GM19239 (cell line): ENCODE measurements at places on chromosomes 5 and 9.

DNA sequence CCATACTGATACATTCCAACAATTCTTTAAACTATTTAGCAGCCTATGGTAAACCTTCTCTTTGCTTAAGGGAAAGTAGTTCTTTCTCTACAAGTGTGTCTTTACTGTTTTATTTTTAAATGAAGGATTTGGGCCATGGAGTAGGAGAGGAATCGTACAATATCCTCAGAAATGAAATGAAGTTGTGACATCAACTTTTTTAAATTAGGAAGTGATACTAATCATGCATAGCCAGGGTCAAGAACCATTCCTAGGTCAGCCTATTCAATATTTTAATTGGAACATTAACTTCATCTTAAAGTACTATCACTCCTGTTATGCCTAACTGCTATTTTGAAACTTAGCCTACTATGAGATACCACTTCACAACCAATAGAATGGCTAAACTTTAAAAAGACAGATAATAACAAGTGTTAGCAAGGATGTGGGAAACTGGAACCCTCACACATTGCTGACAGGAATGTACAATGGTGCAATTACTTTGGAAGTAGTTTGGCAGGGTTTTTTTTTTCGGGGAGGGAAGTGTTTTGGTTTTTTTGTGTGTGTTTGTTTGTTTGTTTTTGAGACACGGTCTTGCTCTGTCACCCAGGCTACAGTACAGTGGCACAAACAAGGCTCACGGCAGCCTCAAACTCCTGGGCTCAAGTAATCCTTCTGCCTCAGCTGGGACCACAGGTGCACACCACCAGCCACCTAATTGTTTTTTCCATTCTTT, 10.7 kb downstream of the AGTPBP1 start:
- no peak for DNase-seq

DNA sequence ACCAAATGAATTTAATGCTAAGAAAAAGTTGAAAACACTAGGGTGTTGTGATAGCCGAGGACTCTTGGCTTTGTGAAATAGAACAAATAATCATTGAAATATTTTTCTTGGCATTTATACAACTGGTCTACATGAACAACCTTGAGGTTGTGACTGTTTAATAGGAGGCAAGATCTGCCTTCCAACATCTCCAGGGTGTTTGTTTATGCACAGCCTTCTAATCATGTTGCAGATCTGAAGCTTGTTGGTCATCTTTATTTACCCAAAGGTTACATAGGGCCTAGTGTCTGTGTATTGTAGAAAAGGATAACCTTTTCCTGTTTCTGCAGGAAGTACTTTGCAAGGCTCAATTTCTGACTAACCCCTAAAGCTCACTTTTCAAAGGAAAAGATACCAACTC, 65.2 kb upstream of the RANBP3L start:
- DNase-seq, result no peak

DNA sequence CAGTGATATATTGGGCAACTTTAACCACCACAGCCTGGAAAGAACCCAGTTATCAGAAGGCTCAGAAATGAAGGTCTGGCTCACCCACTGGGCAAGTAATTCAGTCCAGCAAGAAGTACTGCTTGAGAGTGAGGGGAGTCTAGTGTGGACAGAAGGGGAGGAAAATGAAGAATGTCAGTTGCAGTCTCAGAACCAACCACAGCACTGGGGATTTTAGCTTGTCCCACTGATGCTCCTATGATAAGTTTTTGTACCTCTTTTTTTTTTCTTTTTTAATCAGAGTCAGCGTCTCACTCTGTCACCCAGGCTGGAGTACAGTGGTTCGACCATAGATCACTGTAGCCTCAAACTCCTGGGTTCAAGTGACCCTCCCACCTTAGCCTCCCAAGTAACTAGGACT, 9.4 kb upstream of the CD72 start:
- no peak for DNase-seq

DNA sequence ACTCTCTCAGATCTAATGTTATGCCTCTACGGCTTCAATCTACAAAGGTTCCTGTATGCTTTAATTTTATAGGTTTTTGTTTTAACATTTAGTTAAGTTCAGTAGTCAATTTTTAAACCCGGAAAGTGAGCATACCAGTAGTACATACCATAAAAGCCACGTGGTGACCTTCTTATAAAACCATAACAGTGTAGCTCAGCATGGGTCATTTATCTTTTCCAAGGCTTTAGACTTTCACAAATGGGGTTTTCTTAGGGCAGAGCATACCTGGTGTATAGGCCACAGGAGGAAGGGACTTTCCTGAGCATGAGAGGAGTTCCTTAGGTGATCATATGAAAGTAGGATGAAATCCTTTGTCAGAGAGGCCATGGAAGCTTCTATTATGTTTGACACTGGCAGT, 23.2 kb downstream of the ECM2 start:
- no peak for DNase-seq

GRCh38 chr5:79488058-79488457, 25.9 kb downstream of the HOMER1 start:
- DNase-seq, result no peak

- no peak for DNase-seq
These were observed 13.0 kb downstream of the SLC38A9 start for GRCh38 chr5:55699041-55699688.

DNA sequence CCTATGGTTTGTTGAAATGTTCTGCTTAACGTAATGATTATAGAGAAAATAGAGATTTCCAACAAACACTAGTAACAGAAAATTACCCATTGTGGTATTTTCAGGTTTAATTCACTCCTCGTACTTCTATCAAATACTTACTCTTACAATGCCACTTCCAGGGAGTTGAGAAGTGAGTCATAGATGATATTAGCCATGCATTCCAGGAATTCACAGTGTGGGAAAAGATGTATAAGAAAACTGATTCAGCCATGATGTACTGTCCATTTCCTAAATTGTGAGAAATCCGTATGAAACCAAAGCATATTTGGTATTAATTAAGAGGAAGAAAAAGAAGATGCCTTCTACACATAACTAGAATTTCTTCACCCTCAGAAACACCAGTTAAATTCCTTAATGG, 1854.6 kb upstream of the WWC1 start:
- DNase-seq, result no peak

- no peak for DNase-seq
These were observed 45.7 kb downstream of the DPYSL3 start for GRCh38 chr5:147464211-147464610.

- no peak for DNase-seq
These were observed 48.2 kb upstream of the MTMR12 start for GRCh38 chr5:32360906-32361305.

- DNase-seq, result no peak
These were observed 322 bp upstream of the SH3GL2 start for GRCh38 chr9:17578577-17578910.

DNA sequence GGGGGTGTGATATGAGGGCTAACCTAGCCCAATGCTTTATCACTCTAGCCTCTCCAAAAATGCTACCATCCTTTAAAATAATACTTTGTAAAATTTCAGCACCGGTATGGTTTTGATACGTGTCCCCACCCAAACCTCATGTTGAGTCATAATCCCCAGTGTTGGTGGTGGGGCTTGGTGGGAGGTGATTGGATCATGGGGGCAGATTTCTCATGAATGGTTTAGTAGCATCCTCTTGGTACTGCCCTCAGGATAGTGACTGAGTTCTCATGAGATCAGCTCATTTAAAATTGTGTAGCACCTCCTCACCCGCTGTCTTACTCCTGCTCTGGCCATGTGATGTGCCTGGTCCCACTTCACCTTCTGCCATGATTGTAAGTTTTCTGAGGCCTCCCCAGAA, 35.0 kb upstream of the ANKH start:
- DNase-seq, result no peak

GRCh38 chr9:37187292-37187691, 66.9 kb downstream of the ZCCHC7 start:
- DNase-seq, result no peak

DNA sequence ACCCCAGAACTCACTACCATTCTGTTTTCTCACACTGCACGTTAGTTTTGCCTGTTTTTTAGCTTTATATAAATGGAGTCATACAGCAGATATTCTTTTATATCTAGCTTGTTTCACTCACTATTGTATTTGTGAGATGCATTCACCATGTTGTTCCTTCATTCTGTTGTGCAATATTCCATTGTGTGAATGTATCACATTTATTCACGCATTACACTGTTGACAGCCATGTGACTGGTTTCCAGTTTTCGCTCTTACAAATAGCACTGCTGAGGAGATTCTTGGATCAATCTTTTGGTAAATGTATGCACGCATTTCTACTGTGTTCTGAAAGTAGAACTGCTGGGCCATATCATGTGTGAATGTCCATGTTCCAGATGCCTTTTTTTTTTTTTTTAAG, 6.4 kb upstream of the SNX30 start:
- DNase-seq, result no peak

DNA sequence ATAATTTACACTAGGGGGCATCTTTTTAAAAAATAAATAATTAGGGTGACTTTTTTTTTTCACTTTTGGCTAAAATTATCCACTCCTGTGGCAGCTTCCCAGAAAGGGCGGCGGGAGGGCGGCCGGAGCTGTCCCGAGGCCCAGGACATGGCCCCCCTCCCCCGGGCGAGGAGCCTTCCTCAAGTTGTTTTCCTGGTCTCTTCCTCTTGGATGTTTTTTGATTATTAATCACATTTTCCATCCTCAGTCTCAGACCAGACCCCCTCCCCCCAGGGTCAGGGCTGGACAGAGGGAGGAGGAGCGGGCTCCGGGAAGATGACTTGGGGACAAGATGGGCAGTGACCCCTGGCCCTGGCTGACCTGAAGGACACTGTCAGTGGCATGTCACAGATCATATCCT, 4.7 kb upstream of the CNTFR start:
- DNase-seq, result no peak

GRCh38 chr5:155148694-155149093, 135.1 kb downstream of the KIF4B start:
- DNase-seq, result no peak

GRCh38 chr5:143682246-143682905, 129.6 kb upstream of the HMHB1 start:
- no peak for DNase-seq

- no peak for DNase-seq
These were observed 90.6 kb downstream of the PTCD2 start for GRCh38 chr5:72410688-72411295.

GRCh38 chr9:113369855-113370140, 7.0 kb downstream of the HDHD3 start:
- DNase-seq, result no peak

DNA sequence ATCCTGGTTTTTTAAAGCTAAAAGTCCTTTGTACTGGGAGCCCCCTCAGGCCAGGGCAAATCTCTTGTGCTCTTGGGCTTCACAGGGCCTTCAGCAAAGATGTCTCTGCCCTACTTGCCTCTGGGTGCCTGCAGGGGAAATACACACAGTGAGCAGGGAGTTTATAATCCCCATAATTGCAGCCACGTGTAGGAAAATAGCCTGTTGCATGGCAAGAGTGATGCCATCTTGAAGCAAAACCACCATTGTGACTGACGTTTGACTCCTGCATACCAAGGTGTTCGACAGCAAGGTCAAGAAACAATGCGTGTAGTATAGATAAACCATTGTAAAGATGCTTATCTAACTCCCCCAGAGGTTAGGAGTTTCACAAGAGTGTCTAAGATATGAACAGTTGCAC, 11.4 kb upstream of the IL3 start:
- no peak for DNase-seq

DNA sequence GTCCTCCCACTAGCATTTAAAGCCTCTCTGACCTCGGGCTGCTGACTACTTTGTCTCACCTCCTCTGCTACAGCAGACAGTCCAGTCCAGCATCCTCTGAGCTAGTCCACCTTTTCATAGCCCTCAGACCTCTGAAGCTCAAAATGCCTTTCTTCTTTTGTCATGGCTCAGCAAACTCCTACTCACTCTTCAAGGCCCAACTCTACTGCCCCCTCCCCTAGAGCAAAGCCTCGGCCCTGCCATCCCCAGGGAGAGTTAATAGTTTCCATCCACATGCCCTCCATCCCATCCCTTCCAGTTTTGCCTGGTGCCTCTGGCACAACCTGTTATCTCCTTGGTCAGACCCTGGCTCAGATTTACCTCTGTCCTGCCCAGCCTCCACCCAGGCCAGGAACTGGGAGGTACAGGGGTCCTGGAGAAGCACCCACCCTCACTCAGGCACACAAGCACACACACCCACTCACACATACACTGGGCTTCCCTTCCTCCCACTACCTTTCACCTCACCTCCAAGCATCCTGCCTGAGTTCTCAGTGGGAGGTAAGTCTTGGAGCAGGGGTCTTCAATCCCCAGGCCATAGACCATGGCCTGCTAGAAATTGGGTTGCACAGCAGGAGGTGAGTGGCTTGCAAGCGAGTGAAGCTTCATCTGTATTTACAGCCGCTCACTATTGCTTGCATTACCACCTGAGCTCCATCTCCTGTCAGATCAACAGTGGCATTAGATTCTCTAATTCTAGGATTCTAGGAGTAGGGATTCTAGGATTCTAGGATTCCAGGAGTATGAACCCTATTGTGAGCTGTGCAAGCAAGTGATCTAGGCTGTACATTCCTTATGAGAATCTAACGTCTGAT, 18.1 kb downstream of the PDLIM4 start:
- DNase-seq, result no peak
